ENCODE measurements at places on chromosomes 1 and 21.

GRCh38 chr1:923131-923990 lies at the start of gene SAMD11:
TSS of gene SAMD11 (plus strand) at chr1:923923. CDS start at chr1:924432, 509 bp downstream.
- DNase-seq = peak; percentile 58

DNA sequence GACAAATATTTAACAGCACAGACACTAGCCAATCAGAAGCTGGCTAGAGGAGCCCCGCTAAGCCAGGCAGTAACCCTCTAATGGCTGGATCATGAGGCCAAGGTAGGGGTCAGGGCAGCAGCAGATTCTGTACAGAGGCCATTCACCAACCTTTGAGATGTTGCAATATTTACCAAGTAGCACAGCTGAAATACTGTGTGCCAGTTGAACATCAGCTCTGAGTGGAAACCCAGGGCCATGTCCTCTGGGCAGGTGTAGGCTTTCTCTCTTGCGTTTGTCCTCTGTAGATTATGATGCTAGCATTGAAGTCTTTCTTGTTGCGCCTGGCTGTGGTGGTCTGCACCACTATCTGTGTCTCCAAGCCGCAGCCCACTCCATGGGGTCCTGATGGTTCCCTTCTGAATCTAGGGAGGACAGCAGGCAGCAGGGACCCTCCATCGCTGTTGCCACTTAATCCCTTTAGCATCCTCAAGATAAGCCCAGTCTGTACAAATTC lies 2.5 kb upstream of the COG2 start:
- no peak for DNase-seq

DNA sequence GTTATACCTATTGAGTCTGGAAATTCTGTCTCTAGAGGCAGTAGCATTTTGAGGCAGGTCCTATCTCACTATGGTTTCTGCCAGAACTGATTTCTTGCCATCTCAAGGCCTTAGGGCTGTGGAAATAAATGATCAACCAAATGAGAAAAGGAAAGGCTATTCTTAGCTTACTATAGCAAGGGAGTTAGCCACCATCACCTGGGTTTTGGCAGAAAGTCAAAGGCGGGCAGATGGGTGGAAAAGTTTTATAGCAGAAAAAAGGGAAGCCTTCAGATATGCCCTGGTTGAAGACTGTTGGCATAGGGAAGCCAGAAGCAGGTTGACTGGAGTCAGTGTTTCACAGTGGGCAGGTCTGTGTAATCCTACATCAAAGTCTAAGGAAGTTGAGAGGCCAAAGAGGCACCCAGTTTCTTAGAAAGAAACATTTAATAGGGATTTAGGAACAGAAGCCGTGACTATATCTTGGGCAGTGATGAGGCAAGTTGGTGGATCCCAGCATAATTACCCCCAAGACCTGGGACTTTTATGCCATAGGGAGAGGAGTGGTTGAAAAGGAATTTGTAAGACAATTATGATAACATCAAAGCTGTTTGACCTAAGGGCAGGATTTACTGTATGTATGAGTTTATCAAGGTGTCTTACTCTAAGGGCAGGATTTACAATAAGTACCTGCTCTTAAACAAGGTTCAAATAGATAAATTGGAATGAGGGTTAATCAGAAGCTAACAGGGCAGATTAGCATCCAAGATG lies 29.7 kb downstream of the CTH start:
- no peak for DNase-seq

DNA sequence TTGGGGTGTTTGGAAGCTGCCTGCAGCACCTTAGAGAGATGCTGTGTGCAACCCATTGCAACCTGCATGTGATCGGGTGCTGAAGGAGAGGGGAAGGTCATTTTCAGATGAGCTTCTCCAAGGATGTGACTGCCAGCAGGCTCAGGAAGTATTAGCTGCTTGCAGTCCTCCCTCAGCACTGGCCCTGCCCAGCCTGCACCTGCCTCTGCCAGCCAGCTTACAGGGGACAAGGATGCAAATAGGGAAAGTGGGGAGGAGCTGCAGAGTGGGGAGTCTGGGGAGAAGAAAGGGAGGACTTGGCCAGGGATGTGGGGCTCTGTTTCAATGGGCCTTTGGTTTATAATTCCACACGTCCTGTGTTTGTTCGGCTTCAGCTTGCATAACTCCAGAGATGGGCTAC lies 254.5 kb downstream of the RRAGC start:
- no peak for DNase-seq
